SHP77 treated with DMSO at 0.1 percent for 48 hours (cell line): ENCODE measurements at places on chromosomes 1 and 21.

GRCh38 chr1:222790115-222790514, 24.7 kb upstream of the DISP1 start:
- no peak for DNase-seq

- DNase-seq: no peak
These were observed 124.8 kb downstream of the KCNN3 start for GRCh38 chr1:154745286-154745731.

DNA sequence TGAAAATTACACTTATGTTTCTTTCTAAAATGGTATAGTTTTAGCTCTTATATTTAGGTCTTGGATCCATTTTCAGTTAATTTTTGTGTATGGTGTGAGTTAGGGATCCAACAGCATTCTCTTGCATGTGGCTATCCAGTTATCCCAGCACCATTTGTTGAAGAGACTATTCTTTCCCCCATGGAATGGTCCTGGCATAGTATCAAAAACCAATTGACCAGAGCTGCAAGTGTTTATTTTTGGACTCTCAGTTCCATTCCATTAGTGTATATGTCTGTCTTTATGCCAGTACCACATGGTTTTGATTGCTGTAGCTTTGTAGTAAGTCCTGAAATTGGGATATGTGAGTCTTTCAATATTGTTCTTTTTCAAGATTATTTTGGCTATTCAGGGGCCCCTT, 14.3 kb downstream of the TTLL10 start:
- DNase-seq: no peak

DNA sequence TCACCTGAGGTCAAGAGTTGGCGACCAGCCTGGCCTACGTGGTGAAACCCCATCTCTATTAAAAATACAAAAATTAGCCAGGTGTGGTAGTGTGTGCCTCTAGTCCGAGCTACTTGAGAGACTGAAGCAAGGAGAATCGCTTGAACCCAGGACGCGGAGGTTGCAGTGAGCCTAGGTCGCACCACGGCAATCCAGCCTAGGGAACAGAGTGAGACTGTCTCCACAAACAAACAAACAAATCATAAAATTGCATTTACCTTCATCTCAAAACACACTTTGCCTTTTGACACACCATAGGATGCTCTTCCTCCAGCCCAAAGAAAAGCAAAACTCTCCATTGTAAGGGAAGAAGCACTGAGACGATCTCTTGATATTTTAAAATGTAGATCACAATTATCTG, 4.3 kb downstream of the HNRNPU start:
- no peak for DNase-seq

DNA sequence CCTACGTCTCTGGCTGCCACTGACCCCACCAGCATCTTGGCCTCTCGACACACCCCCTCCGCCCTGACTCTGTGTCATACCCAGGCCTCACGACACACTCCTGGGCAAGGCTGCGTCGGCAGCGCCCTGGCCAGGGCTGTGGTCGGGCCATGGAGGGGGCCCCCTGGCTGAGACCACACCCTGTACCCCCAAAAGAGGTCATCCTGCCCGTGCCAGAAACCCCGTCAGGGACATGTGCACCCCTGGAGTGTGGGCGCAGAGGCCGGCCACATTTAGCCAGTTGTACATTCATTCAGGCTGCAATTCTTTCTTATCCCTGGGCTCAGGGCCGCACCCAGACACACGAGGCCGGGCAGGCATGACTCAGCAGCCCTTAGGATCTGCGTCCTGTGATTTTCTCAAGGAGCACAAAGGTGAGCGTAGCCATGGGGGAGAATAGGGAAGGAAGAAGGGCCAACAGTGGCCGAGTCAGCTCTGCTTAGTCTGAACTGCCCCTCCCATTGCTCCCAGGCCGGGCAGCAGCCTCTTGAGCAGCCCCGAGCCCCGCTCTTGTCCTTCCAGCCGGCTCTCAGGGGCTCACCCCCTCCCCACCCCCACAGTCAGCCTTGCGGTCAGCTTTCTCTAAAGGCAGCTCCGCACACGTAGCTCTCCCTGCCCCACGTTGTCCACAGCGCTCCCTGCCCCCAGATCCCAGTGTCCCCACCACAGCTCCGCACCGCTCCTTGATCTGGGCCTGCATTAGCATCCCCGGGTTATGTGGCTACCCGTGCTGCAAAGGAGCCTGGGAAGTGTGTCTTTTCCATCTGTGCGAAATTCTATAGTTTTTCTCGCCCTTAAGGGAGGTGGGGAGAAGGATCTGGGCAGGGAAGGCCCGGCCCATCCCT, 7.9 kb downstream of the CSTB start:
- DNase-seq: no peak

DNA sequence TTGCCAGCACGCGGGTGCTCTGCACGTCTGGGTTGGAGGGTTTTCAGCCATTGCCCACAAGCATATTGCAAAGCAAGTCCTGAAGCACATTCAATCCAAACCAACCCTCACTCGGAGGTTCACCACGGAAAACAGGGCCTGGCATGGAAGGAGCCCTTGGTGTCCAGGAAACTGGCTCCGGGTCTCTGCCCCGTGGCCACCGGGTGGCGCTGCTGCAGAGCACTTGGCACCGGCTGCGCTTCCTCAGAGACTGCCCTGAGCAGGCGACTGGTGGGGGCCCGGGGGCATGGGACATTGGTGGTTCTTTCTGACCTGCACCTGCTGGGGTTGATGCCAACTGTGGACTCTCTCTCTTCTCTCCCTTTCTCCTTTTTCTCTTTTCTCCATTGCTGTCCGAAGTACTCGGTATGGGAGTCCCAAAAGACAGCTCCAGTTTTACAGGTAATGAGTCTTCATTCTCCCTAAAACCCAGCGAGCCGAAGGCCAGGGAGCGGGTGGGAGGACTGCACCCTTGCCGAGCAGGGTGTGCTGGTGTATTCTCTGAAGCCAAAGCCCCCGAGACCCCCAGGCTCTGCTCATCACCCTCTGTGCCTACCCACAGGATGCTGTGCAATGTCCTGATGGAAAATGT, 4.1 kb upstream of the KCNAB2 start:
- no peak for DNase-seq

DNA sequence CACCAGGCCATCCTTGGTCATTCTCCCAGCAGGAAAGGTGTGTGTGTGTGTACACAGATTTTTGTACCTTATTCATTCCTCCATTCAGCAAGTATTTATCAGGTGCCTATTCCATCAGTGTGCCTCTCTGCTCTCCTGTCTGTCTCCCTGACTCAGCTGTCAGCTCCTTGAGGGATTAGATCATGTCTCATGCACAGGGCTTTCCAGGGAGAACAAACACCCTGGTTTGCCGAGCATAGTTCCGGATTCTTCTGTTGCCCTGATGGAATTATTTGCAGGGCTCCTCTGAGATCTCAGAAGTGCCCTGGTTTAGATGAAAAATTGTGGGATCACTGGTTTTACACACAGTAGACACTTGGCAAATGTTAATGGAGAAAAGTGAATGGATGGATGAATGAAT, 8.1 kb upstream of the SDHB start:
- DNase-seq: no peak

- DNase-seq: no peak
These were observed at the start of gene IGSF9 for GRCh38 chr1:159945483-159946241. IGSF9 (minus strand) TSS chr1:159945613; CDS start chr1:159943454, 2,159 bp downstream.

GRCh38 chr1:11934302-11935056, at the start of gene PLOD1:
PLOD1 (plus strand) TSS chr1:11934717; CDS start chr1:11934780, 63 bp downstream.
- DNase-seq: peak; percentile 31

DNA sequence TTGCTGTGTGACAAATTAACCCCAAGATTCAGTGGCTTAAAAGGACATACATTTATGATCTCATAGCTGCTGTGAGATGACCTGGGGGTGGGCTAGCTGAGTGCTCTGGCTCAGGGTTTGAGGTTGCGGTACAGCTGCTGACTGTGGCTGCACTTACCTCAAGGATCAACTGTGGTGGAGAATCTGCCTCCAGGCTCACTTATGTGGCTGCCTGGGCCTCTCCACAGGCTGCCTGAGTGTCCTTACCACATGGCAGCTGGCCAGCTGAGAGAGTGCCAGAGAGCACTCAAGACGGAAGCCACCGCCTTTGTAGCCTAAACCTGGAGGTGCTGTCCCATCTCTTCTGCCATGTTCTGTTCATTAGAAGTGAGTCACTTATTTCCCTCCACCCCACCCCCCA, 5.7 kb downstream of the LRRC71 start:
- no peak for DNase-seq

GRCh38 chr1:151472856-151473731, 13.8 kb upstream of the POGZ start:
- DNase-seq: no peak

- no peak for DNase-seq
These were observed 9.7 kb upstream of the GPR61 start for GRCh38 chr1:109529881-109530456.

- no peak for DNase-seq
These were observed 14.6 kb upstream of the SLC41A1 start for GRCh38 chr1:205827623-205828022.

DNA sequence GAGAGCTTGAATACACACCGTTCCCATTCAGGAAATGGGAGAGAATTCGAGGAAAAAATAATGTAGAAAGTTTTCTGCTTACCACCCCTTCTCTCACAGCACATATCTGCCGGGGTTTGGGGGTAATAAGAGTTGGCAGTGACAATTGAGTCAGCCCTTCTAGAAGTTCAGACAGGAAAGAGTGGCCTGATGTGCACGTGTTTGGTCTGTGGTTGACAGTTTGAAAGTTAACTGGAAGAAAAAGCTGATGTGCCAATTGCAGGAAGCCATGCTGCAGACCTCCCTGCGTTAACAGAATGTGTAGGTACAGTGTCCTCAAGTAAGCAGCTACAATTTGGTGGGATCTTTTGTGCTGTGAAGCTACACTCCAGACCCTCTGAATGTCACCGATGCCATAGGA, 50.9 kb downstream of the DHX9 start:
- DNase-seq: no peak

- DNase-seq: no peak
These were observed 93.6 kb upstream of the GREM2 start for GRCh38 chr1:240705579-240705978.

GRCh38 chr1:42142894-42143675, 10.1 kb upstream of the GUCA2B start:
- no peak for DNase-seq

GRCh38 chr21:38850277-38850951, 44.7 kb downstream of the ETS2 start:
- no peak for DNase-seq

- no peak for DNase-seq
These were observed 72.1 kb upstream of the LHX8 start for GRCh38 chr1:75062111-75062510.

- no peak for DNase-seq
These were observed 91.9 kb downstream of the RAVER2 start for GRCh38 chr1:64836802-64837201.

DNA sequence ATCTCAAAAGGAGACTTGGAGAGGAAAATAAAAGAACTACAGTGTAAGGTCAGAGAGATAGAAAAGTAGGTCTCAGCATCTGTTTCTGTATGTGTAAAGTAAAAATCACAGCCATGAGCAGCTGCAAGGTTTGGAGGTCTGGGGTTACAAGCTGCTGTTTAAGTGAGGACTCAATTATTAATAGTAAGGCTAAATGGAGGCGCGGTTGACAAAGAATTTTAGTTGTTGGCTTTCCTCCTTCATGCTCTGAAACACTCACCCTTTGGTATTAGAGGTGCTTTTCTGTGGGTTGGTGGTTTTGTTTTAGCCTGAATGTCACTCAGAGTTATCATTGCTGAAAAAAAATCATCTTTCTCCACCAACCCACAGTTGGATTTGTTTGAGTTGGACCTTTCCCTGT, 59.8 kb upstream of the HAO2 start:
- DNase-seq: no peak

- no peak for DNase-seq
These were observed 105.9 kb downstream of the DTL start for GRCh38 chr1:212141404-212141803.

- no peak for DNase-seq
These were observed 1.2 kb downstream of the RAB25 start for GRCh38 chr1:156062189-156062588.

- DNase-seq: no peak
These were observed 1.7 kb upstream of the TRIM67 start for GRCh38 chr1:231159963-231160761.

DNA sequence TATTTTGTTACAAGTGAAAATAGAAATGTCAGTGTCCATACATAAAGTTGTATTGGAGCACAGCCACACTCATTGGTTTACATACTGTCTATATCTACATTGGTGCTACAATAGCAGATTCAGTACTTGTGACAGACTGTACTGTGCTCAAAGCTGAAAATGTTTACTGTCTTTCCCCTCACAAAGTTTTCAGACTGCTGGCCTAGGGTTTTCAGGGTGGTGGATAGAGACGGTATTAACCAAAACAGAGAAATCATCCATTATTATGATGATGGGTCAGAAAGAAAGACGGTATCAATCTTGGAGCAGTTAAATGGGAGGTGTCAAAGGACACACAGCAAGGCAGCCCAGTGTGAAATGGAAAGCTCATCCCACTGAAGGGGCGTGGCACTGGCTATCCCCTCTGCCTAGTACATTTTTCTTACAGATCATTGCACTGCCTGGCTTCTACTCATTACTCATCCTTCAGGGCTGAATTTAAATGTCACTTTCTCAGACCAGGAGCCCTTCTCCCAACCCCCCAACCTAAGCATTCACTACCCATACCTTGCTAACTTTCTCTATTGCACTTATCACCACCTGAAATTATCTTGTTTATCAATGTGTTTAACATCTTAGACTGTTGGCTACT, 10.2 kb downstream of the JAK1 start:
- DNase-seq: no peak

DNA sequence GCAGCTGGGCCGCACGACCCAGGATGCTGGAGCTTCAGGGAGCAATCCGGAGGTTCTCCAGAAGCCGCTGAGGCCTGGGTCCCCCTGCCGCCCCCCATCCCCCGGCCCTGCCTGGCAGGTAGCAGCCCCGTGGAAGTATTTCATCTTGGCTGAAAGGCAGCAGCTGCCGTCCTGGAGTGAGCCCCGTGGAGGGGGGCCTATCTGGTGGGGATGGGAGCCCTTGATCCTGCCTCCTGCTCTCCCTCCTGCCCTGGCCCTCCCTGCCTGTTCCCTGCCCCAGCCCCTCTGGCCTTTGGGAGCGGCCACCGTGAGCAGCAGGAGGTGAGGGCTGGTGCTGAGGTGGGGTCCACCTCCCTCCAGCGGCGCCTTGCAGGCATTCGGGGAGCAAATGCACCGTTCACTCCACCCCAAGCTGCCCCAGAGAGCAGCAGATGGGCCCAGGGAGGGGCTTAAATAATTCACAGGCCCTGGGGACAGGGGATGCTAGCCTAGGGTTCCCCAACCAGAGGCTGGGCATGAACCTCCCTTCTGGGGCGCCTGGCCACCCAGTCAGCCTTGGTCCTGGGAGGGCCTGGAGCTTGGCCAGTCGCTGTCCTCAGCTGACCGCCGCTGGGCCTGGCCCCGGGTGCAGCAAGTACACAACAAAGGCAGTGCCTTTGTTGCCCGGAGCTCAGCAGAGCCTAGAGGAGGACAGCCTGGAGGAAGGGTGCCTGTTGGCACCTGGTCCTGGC, 23.7 kb upstream of the PLCH2 start:
- no peak for DNase-seq

DNA sequence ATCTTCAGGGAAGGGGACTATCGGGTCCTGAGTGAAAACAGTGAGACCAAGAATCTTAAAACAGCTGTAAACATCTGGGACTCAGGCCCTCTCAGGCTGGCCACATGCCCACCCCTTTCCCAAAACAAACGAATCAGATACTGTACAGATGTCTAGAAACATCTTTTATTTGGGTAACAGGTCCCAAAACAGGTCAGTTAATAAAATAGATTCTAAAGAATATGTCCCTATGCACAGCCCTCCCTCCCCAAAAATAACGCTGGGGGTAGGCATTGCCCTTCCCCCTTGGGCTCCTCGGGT, 499 bp upstream of the CRTC2 start:
- no peak for DNase-seq

- DNase-seq: no peak
These were observed 643.0 kb upstream of the ADGRL2 start for GRCh38 chr1:81157686-81158085.
